ENCODE measurements at places on chromosomes 1 and 21.

DNA sequence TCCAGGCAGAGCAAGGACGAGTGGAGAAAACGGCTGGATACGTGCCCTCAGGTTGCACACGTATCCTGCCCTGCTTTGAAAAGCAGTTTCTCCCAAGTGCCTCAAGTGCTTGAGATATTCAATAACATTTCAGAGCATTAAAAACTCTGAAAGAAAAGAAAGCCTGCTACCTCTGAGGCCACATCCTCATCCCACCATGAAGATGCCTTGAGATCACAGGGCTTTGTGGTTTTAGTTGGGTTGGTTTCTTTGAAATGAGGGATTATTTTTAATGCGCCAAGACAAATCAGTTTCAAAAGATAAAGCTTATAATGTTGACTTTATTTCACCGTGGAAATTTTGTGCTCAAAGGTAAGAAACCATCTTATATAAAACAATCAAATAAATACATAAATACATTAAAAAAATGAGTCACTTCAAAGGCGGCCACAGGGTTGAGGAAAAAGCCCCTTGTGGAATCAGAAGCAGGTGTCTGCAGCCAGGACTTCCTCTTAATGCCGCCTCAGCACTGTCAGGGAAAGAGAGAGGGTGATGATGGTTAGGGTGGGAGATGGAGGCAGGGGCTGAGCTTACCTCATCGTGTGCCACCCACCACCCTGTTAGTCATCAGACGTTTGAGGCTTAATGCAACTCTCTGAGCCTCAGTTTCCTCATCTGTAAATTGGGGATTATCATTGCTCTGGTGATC is 1.4 kb downstream of the NPPB start:
- DNase-seq = no peak

DNA sequence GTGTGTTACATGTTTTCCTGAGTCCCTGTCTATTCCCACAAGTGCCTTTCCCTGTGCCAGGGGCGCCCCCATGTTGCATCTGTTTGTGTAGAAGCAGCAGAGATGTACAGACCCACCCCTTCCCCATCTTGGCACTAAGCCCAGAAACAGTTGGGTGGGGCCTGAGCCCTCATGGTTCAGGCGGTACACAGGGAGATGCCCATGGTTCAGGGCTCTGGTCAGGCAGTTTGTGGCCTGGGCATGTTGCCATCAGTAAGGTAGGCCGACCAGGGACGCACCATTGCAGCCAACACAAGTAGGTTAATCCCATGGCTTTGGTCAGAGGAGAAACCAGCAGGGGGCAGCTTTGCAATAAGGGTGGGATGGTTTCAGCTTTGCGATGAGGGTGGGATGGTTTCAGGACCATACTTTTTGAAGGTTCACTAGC is 914 bp upstream of the ADGRB2 start:
- DNase-seq = peak; percentile 22

- no peak for DNase-seq
Measured at GRCh38 chr1:112938210-112938609, 17.8 kb downstream of the SLC16A1 start.

DNA sequence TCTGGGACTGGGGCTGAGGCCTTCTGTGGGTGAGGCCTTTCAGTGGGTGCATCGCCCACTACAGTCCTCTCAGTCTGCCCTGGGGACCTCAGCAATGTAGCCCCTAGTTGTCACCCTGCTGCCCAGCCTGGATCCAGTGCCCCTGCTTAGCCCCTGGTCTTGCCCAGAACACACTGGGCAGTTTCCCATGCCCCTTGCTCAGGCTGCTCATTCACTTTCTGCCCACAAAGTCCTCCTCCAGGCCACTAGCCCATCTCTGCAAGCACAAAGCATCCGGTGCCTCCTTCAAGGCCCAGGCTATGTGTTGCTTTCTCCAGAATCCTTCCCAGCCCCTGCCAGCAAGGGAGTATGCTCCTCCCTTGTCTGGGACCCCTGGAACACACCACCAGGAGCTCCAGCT is 5.4 kb upstream of the ADORA1 start:
- DNase-seq = no peak

DNA sequence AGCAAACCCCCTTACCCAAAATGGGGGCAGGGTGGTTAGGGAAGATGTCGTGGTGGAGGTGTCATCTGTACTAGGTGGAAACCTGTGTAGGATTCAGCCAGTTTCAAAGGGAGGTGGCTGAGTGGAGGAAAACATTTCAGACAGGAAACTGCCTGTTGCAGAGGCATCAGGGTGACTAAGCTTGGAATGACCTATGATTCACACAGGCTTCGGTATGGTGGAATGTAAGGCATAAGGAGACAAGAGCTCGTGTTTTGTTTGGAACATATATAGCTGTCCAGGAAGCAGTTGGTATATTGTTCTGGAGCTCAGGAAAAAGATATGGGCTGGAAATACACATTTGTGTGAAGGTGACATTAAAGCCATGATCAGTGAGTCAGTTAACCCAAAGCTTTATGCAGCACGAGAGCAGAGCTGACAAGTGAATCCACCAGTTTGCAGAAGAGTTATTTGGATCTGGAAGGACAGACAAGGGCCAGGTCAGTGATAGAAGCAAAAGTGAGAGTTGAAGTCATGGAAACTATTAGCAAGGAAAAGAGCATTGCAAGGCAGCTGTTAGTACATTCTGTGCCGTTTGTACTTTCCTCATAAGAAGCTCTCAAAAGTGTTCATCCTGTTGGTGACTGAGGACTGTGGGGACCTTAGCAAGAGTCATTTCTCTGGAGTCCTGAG is 12.2 kb downstream of the UTP25 start:
- no peak for DNase-seq

- DNase-seq = peak; percentile 17
Measured at GRCh38 chr1:8818325-8818775, 910 bp upstream of the RERE start.

DNA sequence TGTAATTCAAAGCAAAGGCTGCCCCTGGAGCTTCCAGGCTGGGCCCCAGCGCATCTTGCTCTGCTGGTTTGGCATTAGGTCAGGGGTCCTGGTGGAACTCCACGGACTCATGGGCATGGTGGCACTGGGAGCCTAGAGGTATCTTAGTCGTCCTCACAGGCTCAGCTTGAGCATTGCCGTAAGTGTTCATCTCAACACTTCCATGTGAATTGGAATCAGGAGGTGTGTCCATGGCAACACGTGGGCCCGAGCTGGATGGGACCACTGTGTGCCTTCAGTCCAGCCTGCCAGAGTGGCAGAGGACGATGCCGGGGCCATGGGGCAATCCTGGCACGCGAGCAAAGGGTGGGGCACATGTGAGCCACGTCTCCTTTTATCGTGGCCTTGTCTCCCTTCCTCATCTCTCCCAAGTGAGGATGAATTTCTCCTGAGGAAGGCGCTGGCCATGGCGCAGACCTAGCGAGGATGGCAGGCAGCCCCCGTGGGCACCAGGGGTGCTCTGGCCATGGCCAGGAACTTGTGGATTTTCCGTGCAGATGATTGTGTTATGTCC is 47.0 kb downstream of the AGPAT3 start:
- no peak for DNase-seq

GRCh38 chr21:42705346-42705745 is 51.9 kb downstream of the PDE9A start:
- no peak for DNase-seq

- DNase-seq = no peak
Measured at GRCh38 chr1:198370996-198371395, 169.5 kb downstream of the ATP6V1G3 start.

GRCh38 chr21:42991992-42992740 is 17.8 kb downstream of the PKNOX1 start:
- peak; percentile 63 for DNase-seq

- DNase-seq = peak; percentile 99
Measured at GRCh38 chr1:231803353-231803752, 176.8 kb downstream of the DISC1 start.

- DNase-seq = no peak
Measured at GRCh38 chr1:25193229-25193628, 39.1 kb downstream of the SYF2 start.

- DNase-seq = no peak
Measured at GRCh38 chr1:61370913-61371279, 288.5 kb downstream of the NFIA start.

DNA sequence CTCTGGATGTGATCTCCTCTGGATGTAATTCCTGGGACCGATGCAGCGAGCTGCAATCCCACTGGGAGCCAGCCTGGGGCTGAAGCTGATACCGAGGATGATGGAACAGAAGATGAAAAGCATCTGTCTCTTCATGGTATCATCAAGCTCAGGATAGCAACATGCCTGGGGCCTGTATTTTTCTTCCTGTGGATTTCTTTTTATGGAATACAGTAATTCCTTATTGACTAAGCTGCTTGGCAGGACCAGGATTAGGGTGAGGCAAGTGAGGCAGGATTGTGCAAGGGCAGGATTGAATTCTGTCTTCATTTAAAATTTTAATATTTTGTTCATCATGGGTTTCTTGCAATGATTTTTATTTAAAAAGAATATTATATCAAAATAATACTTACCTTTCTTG is 86.6 kb downstream of the SLC25A24 start:
- no peak for DNase-seq

DNA sequence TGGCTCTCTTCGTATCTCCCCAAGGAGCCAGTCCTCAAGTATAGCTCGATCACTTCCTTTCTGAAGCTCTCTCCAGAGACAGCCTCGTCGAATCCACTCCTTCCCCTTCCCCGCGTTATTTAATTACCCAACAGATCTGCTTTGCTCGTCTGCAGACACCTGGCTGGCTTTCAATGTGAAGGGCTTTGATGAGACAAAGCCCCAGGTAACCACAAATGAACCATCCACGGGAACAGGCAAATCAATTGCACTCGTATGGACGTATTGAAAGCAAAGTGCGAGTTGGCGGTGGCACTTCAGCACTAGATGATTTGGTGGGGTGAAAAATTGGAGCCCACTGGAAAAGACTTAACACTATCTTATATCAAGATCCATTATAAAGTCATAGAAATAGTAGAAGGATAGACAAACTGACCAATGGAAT is 364 bp upstream of the BCAR3 start:
- no peak for DNase-seq

- DNase-seq = no peak
Measured at GRCh38 chr1:155026588-155026987, 7.0 kb downstream of the DCST2 start.

- no peak for DNase-seq
Measured at GRCh38 chr1:4261327-4261726, 361.3 kb upstream of the C1orf174 start.

GRCh38 chr1:221069178-221069903 is 190.1 kb downstream of the HLX start:
- no peak for DNase-seq

GRCh38 chr1:95941121-95941798 is 707.2 kb downstream of the RWDD3 start:
- no peak for DNase-seq

GRCh38 chr1:36304521-36304920 is 1.6 kb upstream of the SH3D21 start:
- DNase-seq = no peak

GRCh38 chr21:35987475-35987874 is 72.9 kb downstream of the SETD4 start:
- no peak for DNase-seq

Measured in HL-60 (cell line).